ENCODE measurements at places on chromosomes 3 and 15.
A peak's percentile ranks its signal among the peaks of the same experiment; 100 is the strongest.

DNA sequence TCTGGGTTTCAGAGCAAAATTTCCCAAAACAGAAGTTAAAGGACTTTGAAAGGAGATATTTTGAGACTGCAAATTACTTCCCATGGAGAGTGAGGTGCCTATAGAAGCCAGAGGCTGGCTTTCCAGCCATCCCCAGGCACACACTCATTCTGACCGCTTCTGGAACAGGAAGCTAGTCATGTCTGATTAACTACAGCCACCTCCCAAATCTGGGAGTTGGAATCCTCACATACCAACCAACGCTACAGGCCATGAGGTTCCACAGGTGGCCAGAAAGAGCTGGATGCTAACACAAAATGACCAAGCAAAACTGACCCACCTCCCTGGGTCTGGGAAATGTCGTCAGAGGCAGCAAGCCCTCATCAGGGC is 87.2 kb downstream of the SNRK start:
- peak; percentile 29 for DNase-seq

- peak; percentile 33 for DNase-seq
These were observed 134.3 kb downstream of the GADL1 start for GRCh38 chr3:30760040-30760695.

DNA sequence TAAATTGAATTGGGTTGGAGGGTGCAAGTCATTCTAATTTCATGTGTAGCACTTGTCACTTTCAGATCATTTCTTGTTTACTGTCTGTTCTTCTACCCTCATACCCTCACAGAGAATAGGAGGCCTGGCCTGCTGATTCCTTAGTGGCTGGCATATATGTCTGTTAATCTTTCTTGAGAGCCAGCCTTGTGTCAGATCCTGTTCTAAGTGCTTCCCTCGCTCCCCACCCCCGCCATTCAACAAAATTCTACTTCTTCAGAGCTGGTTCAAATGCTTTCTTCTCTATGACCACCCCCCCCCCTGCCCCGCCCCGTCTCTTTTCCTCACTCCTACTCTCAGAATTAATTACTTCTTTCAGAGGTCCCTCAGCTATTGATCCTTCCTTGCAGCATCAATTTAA is 1.5 kb upstream of the U2SURP start:
- DNase-seq: no peak

DNA sequence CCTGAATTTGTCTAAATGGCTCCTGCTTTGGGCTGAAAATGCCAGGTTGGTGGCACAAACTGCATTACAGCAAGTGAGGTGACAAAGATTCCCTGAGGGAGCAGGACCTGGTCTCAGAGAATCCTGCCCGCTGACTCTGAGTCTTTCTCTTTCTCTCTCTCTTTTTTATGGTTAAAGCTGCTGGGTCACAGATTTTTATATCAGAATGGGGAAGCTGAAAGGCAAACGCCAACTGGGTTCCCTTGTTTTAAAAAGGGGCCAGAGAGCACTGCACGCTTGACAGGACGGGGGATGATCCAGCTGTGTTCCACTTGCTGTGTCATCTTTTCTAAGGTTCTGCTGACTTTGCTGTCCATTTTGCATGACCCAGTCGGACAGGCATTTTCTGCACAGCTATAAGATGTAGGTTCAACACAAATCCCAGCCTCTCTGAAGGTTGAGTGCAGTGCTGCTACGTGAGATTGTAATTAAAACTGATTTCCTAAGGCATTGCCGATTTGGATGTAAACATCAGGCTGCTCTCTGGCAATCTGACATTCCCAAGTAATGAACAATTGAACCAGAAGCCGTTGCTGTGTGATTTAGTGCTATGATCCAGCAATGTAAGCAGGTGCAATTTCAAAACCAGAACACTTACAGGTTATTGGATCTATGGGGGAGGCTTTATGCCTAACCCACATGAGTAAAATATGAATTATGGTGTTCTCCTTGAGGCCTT is 25.8 kb downstream of the ARHGEF3 start:
- DNase-seq: no peak

DNA sequence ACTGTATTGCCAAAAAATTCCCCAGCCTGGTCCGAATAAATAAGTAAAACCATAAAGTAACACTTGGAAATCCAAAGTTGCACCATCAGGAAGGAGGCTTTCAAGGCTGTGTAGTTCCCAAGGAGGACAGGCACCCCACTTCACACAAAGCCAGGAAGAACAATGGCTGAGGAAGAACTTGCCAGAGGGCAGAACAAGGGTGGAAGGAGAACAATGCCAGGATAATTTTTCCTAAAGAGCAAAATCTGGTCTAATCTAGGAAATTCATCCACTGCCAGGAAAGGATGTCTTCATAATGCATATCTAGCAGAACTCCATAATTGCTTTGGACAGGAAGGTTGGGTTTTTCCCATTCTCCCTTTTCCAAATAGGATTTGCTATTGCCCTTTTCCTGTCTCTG is 15.7 kb upstream of the ARID3B start:
- DNase-seq: no peak

GRCh38 chr3:19073341-19074105 is 74.8 kb upstream of the KCNH8 start:
- DNase-seq: no peak

- DNase-seq: no peak
These were observed 89.9 kb upstream of the MEF2A start for GRCh38 chr15:99475754-99476412.

- peak; percentile 53 for DNase-seq
These were observed 119.9 kb upstream of the CBLB start for GRCh38 chr3:105988540-105989212.

DNA sequence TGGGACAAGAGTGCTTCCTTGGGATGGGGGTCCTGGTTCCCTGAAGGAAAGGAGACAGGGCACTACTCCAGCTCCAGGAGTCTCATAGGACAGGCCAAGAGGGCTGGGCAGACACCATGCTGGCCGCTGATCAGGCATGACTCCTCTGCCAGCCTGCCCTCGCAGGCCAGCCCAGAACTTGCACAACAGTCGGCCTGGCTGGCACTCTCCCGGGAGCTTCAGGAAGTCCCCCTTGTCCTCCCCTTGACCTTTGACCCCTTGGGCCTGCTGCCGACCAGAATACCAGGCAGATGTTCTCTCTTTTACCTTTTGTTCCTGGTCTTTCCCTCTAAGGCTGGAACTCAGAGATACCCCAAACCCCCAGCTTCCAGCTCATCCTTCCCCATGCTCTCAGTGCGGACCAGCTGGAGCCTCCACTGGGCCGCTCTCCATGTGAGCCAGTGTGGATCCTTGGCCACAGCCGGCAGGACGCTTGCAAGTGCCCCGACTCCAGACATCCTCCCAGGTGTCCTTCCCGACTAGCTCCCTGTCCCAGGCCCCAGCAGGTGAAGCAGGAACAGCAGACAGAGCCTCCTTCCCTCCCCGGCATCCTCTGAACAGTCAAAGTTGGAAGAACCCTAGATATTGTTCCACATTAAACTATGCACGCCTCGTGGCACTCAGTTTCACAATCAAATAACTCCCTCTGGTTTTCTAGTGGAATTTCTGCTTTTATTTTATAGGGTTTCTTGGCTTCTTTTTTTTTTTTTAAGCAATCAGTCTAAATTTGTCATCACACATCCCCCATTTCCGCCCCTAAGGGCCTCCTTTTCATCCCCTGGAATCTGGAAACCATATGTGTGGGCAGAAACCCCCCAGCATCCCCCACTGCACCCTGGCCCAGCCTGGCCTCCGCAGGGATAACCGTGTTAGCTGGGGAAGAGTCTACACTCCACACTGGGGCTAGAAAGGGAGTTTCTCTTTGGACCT is 15.7 kb downstream of the VPS18 start:
- peak; percentile 84 for DNase-seq

DNA sequence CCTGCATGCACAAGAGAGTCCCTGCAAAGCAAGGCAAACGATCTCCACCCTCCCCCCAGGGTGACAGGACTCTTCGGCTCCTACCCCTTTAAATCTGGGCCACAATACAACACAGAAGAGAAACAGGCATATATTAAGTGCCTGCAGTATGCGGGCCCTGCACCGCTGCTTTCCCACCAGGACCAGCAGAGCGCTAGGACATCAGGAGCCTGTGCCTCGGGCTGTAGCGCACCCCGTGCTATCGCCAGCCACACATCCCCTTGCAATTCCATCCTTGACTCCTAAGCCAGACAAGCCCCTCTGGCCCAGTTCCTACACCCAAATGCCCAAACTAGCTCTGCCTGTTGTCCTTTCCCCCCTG is 4.1 kb downstream of the GALNT15 start:
- no peak for DNase-seq

- peak; percentile 27 for DNase-seq
These were observed 15.6 kb downstream of the SNAP23 start for GRCh38 chr15:42511007-42511391.

- no peak for DNase-seq
These were observed 2.1 kb downstream of the TMEM43 start for GRCh38 chr3:14126887-14127505.

DNA sequence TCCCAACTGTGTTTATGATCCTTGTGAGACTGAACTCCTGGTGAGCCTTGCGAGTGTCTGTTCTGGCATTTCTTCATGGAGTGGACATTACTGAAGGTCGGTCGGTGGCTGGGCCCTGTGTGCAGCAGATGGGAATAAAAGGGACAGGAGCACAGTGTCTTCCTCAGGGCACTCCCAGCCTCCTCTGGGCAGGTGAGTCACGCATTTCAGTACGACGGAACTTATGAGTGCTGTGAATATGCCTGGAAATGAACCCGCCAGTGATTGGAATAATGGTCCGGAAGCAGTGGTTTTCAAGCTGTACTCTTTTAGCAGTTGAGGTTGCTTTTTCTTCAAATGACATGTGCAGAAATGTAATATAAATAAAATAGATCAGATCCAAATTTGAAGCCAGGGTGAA is 55.1 kb downstream of the LARS2 start:
- DNase-seq: peak; percentile 3

- DNase-seq: peak; percentile 90
These were observed 23.4 kb downstream of the WHAMM start for GRCh38 chr15:82832601-82833361.

GRCh38 chr3:127342735-127343134 is 54.9 kb upstream of the PRR20G start:
- DNase-seq: no peak

GRCh38 chr3:141796889-141797781 is 33.9 kb downstream of the GRK7 start:
- DNase-seq: peak; percentile 43

DNA sequence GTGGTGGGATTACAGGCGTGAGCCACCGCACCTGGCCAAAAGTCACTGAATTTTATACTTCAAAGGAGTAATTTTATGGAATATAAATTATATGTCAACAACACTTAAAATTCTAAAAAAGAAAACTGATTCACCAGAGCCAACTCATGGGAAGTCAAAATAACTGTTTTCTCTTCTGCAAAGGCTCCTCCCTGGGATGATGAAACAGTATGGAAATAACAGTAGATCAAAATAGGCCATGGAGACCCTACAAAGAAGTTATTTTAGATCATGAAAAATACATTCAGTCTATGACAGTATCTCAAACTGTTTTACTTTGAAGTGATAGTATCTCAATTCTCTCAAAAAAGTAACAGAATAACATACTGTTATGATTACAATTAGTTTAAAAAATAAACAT is 102.7 kb downstream of the IGSF11 start:
- DNase-seq: no peak

DNA sequence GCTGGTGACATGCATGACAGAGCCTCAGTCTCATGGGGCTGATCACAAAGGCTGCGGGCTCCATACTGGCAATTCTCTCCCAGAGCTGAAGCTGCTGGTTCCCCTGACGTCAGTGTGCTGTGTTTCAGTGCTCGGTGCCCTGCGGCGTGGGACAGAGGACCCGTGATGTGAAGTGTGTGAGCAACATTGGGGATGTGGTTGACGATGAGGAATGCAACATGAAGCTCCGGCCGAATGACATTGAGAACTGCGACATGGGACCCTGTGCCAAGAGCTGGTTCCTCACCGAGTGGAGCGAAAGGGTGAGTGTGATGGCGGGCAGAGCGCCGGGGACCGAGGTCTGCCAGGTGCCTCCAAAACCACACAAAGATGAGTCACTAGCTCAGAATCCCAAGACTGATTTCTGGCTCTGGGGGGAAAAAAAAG is 62.0 kb upstream of the NR2E3 start:
- DNase-seq: peak; percentile 18

DNA sequence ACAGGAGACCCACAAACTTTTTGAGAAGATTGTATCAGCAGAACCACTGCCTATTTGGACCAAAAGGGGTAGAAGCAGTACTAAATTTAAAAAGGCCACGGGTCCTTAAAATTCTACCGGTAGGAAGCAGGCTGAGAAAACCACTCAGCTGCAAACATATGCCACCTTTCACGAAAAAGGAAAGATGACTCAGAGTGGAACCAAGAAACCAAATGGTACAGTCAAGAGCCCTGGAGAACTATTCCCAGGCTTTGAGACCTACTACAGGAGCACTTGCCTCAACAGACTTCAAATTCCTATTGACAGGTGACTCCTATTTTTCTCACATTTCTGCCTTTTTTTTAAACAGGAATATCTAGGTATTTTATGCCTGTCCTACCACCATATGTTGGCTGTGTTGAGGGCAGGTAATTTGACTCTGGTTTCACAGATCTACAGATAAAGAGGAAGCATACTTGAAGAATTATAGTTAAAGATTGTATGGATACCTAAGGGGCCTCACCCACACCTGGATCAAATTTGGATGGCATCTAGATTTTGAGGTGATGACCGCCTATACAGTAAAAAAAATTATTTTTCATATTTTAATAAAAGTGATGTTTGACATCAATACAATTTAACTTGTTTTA is 10.1 kb downstream of the GOLIM4 start:
- no peak for DNase-seq

- no peak for DNase-seq
These were observed 89.4 kb downstream of the NR1D2 start for GRCh38 chr3:24034464-24034863.

DNA sequence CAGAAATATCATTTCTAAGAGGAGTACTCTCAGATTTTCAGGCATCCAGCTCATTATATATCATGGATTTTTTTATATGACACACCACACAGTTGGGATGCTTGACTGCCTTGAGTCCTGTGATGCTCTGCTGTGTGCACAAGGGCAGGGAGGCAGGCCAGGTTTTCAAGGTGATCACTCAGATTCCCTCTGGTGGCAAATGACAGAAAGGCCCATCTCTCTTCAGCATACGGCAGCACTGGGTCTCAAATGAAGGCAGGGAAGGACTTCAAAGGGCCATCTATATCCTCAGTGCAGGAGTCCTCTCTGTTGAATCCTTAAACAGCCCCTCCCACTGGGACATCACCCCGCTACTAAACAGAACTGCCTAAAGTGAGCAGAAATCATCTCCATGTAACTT is 54.8 kb upstream of the MYO5C start:
- DNase-seq: no peak

DNA sequence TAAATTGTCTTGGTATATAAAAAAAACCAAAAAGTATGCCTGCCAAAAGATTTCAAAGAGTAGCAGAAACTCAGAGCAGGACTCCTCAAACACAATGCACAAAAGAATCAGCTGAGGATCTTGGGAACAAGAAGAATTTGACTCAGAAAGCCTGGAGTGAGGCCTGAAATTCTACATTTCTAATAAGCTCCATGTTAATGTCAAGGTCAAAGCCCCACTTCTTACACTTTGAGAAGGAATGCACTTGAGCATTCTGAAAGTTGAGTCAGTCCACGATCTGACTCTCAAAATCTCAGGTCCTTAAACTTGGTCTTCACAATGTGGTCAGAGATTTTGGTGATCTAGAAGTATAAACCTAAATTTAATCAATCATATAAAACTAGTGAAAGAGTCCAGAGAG is 910.0 kb upstream of the GBE1 start:
- no peak for DNase-seq
